ENCODE measurements at places on chromosomes 3 and 15.

- DNase-seq = no peak
These were observed 59.8 kb downstream of the BOC start for GRCh38 chr3:113271189-113271588.

DNA sequence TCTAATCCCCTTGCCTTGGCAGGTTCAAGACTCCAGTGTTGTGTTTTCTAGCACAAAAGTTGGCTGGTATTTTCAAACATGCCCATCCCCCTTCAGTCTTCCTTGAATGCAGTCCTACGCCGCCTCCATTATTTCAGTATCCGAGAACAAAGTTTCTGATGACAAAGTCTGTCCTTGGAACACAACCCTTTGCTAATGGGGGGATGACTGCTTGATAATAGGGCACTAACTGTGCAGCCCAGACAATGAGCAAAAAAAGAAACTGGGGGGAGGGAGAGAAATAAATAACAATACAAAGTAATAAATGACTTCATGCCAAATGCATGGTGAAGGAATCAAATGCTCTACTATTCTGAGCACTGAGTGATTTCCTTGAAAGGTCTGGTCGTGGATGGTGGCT lies 310.1 kb downstream of the FOXP1 start:
- no peak for DNase-seq

DNA sequence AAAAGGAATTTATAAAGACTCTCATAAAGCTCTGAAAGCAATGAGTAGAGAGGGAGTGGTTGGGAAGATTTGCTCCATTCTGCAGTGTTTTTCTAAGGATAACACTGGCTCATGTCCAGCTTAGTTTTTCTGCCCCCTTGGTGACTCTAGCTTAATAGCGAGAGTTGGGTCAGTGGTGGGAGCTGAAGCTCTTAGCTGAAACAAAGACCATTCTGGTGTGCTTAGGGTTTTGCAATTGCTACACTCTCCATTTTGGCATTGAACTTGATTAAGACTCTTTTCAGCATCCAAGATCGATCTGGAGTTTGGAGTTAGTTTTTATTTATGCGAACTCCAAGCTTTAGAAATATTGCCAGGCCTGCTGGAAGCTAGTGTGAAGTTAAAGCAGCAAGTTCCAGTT lies 98.0 kb downstream of the ATG7 start:
- DNase-seq = no peak

- DNase-seq = no peak
These were observed 245.3 kb downstream of the ZNF621 start for GRCh38 chr3:40770061-40770460.

DNA sequence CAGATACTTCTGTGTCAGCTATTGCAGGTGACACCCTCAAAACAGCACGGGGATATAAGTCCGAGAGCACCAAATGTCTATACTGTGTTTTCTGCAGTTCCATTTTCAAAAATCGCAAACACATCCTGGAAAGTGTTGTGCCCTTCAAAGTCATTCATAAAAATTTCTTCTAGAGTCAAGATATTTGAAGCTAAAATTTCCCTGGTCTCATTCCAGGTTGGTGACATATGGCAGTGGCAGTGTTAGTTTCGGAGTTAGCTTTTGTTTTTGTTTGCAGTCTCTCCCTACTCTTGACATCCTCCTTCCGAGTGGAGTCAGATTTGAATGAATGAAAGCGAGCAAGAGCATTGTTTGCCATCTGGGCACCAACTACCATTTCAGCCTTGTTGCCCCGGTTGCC lies 3.2 kb upstream of the FSIP1 start:
- no peak for DNase-seq

- no peak for DNase-seq
These were observed 61.0 kb downstream of the IQSEC1 start for GRCh38 chr3:13012221-13012691.

- no peak for DNase-seq
These were observed 71.5 kb upstream of the SLC25A26 start for GRCh38 chr3:66149269-66149668.

DNA sequence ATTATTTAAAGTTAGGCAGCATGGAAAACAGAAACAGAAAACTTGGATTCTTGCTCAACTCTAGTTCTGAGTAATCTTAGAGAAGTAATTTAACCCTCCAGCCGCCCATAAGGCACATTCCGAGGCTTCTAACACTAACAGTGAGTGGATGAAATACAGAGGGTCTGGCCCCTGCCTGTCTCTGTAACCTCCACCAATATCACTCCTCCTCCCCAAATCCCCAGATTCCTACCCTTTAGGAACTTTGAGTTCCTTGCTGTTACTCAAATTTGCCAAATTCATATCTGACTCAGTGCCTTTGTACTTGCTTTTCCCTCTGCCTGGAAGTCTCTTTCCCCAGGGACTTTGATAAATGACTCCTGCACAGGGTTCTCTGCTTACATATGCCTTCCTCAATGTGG lies 112.5 kb upstream of the TGFBR2 start:
- no peak for DNase-seq

- DNase-seq = no peak
These were observed 2.5 kb downstream of the IFT122 start for GRCh38 chr3:129442486-129442885.

GRCh38 chr3:126355777-126356372 lies 1.3 kb downstream of the KLF15 start:
- DNase-seq = no peak

- DNase-seq = no peak
These were observed 2.1 kb downstream of the CHAC1 start for GRCh38 chr15:40955141-40955903.

DNA sequence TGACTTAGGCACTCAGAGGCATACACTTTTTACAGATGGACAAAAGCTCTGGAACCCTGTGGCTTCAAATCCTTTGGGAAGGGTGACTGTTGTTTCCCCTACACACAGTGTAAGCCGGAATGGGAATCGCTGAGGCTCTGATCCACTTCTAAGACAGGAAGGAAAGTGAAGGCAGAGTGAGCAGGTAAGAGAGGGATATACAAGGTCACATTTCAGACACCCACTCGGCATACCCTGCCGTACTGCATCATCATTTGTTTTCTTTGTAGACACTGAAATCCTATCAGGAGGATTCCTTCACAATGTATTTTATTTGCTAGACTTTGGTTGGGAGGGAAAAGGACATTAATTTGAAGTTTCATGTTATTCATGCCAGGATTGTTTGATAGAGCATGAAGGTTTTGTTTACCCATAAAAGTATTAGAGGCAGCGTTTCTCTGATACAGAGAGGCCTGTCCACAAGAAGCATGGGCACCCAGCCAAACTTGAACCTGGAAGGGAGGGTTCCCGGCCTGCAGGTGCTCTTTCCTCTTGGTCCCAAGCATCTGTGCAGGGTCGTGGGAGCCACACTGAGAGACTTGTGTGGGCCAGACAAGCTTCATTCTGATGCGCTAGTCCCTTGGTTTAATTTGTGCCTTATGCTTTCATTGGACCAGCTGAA lies 21.9 kb upstream of the POLR2M start:
- DNase-seq = no peak

GRCh38 chr3:192215-192929 lies 4.2 kb upstream of the CHL1 start:
- no peak for DNase-seq

DNA sequence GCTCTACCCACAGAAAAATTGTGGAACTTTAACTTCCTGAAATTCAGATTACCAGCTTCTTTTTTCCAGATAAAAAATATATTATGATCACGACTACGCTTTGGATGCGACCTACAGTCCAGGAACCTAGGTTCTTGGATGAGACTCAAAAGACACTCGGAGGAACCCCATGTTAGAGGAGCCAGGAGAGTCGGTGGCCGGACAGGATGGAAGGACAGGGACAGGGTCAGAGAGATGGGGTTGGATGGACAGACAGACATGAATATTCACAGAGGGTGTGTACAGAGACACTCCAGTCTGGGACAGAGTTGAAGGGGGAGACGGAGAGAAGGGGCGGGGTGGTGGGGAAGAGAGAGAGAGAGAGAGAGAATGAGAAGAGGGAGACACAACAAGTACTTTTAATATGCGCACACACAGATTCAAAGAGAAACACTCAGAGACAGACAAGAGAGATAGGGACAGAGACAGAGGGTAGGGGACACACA lies 9.5 kb downstream of the FAM3D start:
- no peak for DNase-seq

- no peak for DNase-seq
These were observed 141.7 kb upstream of the MBNL1 start for GRCh38 chr3:152127058-152127457.

- no peak for DNase-seq
These were observed 405.5 kb upstream of the CNTN4 start for GRCh38 chr3:1693145-1693544.

DNA sequence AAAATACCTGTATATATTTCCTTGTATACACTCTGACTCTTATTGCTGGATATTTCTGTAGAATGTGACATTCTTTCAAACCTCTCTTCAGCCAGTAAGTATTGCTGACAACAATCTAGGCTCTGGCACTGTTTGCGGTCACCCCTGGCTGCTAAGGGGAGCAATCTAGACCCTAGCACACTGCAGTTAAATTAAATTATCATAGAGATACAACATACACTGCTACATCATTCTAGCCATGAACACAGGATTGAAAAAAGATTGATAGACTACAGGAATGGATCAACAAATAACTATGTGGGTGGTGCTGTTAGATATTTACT lies 108.7 kb upstream of the MEIS2 start:
- no peak for DNase-seq

GRCh38 chr3:49570028-49570654 lies 15.9 kb downstream of the BSN start:
- no peak for DNase-seq

- DNase-seq = no peak
These were observed 19.0 kb downstream of the APBA2 start for GRCh38 chr15:28904541-28905315.

DNA sequence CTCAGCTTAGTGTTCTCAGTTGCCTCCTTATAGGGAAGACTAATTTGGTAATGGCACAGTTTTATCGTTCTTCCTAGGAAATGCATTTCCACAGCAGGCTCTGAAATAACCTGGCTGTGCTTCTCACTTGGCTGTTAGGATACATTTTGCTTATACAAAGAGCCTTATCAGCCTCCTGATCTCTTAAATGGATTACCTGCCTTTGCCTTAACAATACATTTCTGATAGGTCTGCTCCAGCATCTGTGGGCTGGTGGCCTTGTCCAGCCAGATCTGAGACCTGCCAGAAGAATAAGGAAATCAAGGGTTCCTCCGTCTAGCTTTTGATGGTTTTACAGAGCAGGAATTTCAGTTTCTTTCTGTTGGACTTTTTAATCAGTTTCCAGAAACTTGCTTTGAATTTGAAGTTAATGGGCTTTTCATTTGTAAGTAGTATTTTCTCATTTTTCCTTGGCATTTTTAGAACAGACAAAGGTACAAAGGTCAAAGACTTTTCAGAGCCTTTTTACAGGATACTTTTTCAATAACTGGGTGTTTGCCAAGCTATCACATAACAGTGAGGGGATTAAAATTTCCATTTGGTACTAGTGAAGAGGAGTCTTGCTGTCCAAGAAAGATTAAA lies 116.3 kb downstream of the AKAP13 start:
- DNase-seq = no peak

DNA sequence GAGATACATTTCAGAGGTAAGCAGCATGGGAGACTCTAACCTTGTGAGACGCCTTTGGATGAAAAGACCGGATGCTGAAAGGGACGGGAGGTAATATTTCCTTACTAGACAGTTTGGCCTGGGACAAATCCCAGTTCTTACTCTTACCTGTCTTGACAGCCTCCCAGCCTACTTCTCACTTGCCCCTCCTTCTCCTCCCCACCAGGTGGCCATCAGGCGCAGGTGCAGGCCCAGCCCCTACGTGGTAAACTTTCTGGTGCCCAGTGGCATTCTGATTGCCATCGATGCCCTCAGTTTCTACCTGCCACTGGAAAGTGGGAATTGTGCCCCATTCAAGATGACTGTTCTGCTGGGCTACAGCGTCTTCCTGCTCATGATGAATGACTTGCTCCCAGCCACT lies 6.3 kb downstream of the HTR3D start:
- DNase-seq = no peak

DNA sequence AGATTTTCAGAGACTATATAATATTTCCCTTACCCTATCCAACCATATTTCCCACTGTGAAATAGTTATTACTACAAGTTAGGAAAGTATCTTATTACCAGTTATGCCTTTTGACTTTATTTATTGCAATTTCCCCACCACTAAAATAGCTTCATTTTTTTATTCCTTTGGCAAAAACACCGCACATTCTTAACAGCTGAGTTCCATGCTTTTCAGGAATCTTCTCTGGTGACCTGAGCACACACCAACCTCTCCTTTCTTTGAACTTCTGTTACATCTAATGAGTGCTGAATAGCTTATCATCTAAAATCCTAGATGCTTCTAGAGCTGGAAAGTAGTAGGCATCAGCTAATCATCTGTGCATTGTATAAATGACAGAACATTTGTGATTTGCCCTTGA lies 99.1 kb downstream of the UBE2E2 start:
- DNase-seq = no peak

GRCh38 chr3:45844616-45845015 lies 2.7 kb upstream of the LZTFL1 start:
- no peak for DNase-seq

- DNase-seq = no peak
These were observed 86.6 kb upstream of the CHD2 start for GRCh38 chr15:92813485-92813884.

DNA sequence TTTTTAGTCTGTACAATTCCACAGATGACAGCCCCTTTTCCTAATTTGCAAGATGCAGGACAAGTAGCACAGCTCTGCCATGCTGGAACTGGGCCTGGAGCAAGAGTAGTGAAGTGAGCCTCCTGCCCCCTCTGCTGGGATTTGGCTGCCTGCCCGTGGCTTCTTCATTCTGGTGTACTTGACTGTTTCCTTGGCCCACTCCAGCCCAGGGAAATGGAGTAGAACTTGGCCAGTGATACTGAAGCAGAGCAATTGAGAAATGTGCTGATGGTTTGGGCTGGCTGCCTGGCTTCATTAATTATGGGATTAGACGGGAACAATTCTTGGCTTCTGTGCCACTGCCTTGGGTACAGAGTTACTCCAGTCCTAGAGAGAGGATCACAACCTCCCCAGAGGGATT lies 2.8 kb downstream of the GPD1L start:
- DNase-seq = no peak

DNA sequence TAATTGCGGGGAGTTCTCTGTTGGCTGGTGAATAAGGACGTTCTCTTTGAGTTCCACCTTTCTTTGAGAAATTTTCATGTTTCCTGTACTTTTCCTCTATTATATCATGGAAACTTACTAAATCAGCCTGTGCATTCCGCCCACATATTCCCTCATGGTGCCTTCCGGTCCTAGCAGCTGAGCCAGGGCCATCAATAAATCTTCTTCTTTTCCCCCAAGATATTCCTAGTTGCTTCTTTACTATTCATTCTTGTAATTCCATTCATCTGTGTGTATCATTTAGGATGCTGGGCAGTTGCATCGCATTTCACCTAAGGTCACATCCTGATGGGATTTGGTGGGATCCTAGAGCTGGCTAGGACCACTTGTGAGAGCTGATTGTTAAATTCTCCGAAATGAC lies 139.2 kb downstream of the RBMS3 start:
- no peak for DNase-seq

Data from stimulated activated CD4-positive, alpha-beta T cell treated with anti-CD3 and anti-CD28 coated beads, Interleukin-1b, Interleukin-23, amount 100 ng/mL, for 1 hour (primary cell).